ENCODE measurements at places on chromosomes 6 and 20.

DNA sequence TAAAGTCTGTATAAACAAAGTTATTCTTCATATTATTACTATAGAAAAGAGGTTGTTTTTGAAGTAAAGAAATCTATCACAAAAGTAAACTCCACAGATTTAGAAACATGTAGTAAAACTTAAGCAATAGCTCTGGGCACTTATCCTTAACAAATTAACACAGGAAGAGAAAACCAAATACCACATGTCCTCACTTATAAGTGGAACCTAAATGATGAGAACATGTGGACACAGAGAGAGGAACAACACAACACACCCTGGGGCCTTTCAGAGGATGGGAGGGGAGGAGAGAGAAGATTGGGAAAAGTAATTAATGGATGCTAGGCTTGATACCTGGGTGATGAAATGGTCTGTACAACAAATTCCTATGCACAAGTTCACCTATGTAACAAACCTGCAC, 57.2 kb downstream of the C6orf58 start:
- no peak for DNase-seq

DNA sequence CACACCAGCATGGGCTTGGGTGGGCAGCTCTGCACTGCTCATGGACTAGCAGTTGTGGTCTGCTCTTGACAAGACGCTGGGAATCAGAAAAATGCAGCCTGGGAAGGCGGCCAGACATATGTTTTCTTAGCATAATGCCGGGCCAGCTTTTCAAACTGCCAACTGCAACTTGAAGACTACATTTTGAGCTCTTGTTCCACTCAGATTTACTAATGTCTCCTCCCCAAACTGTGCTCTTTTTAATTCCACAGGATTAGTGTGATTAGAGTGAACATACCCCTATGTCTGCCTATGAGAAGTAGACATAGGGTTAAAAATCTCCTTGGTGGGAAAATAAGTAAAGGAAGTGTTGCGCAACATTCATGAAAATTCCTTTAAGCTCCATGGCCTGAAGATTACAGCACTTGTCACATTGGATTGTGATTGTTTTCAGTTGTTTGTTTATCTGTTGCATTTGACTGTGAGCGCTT, 5.3 kb upstream of the FNDC1 start:
- DNase-seq: no peak

DNA sequence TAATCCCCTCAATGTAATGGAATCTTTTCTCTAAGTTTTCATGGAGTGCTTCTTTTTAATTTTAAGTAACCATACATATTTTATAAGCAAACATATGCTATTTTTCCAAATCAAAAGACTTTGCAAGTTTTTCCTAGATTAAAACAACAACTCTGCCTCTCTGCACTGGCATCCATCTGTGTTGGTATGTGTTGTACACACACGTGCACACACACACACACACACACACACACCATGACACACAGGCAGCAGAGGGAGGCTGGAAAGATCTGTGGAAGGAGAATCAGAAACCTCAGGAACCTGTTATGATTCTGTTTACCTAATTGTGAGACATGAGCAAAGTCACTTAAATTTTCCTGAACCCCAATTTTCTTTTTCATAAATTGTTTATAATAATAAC, 295.0 kb upstream of the PRDM1 start:
- DNase-seq: no peak

- no peak for DNase-seq
Observed at GRCh38 chr6:144595266-144595665, 310.1 kb downstream of the UTRN start.

DNA sequence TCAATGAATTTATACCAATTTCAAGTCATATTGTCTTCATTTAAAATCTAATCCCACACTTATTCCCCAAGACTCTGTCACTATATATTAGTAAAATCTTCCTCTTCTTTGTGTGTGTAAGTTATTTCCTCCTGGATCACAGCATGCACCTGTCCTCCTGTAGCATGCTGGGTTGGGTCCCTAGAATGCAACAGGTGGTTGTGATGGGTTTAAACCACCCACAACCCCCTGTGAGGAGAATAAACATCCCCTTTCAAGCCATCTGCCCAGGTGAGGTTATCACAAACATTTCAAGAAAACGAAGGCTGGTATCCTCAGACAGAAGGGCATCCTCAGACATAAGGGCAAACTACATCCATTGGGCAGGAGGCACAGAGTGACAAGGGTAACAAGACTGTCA, 26.4 kb downstream of the DZANK1 start:
- no peak for DNase-seq

DNA sequence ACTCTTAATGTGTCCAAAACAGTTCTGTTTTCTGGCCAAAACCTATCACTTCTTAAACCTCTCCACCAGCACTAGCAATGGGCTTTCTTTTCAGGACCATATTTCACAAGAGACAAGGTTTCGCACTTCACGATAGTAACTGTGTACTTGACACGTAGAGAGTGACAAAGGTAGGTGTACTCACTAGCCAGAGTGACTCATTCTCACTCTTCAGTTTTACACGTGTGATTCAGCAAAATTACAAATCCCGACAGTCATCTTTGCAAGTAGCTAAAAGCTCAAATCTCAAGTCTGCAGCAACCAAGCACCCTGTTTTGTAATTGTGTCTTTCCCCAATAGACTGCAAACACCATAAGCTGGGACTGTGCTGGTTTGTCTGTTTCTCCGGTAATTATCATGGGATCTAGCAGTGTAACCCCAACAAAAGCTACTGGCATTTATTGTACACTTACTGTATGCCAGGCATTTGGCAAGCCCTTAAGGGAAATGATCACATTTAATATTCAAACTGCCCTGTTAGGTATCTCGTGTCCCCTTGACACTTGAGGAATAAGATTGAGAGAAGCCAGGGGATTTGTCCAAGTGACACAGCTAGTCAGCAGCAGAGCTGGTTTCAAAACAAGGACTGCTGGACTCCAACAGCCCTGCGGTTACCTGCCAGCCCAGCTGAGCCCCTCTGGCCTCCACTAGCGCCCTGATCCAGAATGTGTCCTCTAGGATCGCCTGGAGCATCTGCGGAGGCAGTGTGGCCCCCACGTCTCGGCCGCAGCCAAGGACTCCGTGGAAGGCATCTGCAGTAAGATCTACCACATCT, 9.9 kb downstream of the PCIF1 start:
- DNase-seq: no peak

DNA sequence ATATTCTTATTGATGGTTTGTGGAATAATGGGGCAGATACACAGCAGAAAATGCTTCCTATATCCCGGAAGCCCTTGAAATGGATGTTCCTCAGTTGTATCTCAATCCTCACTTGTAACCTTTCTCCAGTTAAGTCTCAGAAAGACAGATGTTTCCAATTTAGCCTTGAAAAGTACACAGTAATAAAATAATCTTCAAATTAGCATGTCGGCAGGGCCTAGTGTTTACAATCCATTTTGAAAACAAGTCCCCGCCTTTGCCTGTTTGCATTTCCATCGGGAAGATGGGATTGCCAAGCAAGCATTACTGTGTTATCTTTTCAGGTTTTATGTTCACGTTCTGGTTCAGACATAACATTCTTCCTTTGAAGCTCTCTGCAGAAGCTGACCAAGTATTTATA, 41.5 kb downstream of the SNRNP48 start:
- DNase-seq: no peak

DNA sequence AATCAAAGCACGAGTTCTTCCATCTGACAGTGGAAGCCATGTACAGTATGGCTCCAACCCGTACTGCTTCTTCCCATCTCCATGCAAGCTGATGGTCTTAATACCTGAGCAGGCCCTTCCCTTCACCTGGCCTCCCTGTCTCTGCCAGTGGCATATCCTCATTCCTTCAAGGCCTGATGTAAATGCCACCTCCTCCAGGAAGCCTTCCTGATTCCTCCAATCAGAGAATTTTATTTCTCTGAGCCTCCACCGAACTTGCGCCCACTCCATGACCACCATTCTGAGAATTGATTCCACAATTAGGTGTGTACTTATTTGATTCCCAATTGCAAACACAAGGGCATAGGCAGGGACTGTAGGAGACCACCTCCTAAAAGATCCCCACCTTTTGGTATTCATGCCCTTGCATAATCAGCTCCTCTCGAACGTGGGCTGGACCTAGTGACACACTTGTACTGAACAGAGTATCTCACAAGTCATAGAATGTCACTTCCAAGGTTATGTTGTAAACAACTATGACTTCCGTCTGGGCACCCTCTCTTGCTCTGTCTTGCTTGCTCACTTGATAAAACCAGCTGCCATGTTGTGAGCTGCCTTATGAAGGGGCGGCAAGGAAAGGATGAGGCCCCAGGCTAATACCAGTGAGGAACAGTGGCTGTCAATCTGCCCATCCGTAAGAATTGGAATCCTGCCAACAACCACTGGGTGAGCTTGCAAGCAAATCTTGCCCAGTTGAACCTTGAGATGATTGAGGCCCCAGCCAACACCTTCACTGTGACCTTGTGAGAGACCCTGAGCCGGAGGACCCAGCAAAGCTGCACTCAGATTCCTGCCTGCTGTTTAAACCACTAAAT, 38.8 kb downstream of the CPNE5 start:
- peak; percentile 71 for DNase-seq

GRCh38 chr6:84150705-84151104, 76.7 kb downstream of the CEP162 start:
- no peak for DNase-seq

GRCh38 chr6:124237911-124238310, 434.2 kb downstream of the NKAIN2 start:
- DNase-seq: no peak

DNA sequence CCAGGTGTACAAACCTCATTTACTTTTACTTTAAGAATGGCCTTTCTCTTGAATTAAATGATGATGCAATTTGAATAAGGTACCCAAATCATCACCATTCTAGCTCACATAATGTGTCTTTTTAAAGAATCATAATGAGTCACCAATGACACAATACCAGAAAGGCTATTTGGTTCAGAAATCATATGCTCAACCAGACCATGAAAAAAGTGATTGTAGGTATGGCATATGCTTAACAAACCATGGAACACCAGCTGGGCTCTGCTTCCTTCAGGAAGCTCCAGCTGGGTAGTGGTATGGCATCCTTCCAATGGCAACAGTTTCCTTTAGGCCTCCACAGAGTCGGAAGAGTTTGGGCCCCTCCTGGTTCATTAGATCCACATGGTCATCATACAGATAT, 128.2 kb downstream of the FRK start:
- no peak for DNase-seq

DNA sequence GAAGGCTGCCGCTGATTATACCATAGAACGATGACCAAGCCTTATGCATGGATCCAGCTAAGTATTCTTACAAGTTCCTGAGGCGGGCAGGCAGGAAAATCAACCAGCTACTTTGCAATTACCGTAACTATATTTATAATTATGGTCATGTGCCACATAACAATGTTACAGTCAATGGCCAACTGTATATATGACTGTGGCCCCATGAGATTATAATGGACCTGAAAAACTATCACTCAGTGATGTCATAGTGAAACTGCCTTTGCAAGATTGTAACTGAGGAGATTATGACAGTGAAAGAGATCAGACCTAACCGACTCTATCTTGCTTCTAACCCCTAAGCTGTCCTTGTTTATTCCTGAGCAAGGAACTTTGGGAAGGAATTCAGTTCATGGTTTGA, 33.1 kb upstream of the FAM135A start:
- no peak for DNase-seq

DNA sequence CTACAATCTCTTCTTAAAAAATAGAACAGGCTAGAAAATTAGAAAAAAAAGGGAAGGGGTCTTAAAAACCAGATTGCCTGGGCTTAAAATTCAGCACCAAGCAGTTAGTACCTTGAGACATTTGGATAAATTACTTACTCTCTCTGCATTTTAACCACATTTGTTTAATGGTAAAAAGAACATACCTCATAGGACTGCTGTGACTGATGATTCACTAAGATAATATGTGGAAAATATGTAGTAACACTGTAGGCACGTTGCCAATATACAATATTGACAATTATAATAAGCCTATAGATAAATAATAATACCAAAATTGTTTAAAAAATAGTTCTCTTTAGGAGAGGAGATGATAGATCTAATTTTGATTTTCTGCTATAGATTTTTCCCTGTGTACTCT, 750.4 kb downstream of the TENT5A start:
- no peak for DNase-seq

DNA sequence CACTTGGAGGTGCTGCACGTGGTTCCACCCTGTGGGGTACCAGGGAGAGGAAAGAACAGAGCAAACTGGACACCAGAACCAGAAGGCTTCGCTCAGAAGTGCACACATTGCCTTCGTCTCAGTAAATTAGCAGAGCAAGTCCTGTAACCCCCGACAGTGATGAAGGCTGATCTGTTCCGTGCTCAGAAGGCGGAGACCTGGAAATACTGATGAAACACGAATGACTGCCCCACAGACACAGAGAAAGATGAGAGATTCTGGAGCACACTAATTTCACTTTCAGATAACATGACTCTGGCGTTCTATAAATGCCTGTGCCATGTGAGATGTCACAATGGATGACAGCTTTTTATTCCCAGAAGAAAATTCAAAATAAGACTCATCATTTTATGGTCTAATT, 44.2 kb upstream of the CCR6 start:
- DNase-seq: no peak

DNA sequence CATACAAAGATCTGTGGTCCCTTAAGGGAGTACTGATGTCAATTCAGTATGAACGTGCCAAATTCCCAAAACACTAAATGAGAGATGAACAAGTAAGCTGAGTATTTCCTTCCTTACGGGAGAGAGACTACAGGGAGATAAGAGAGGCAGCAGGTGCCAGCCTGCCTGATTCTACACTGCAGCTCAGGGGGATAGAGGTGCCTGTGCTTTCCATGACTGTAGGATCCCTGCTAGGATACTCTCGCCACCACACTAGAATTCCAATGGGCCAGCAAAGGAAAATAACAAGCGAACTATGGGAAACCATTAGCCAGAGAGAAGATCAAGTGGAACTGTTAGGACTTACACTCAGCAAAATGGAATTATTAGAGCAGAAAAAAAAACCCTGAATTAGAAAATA, 198.5 kb upstream of the BTBD3 start:
- DNase-seq: peak; percentile 63

GRCh38 chr20:25865715-25866656, 169.3 kb upstream of the ZNF337 start:
- peak; percentile 91 for DNase-seq

DNA sequence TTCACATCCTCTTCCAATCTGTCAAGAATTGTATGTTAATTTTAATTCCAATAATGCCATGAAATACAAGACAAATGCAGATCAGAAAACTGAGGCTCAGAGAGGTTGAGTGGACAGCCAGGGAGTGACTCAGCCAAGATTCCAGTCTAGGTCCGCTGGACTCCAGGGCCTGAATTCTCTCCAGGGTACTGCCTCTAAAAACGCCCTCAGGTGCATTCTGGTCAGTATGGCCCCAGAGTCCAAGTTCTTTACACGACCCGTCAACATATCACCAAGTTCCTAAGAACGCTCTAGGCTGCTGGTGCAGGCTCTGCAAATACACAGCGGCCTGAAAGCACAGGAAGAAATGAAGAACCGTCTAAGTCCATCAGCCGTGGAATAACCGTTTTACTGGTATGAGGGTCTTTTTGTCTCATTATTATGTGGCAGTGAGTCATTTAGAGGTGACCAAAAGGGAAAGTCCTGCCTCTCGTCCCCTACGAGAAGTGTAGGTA, 709 bp upstream of the ASXL1 start:
- DNase-seq: no peak

- no peak for DNase-seq
Observed at GRCh38 chr20:47196091-47197081, 160.1 kb downstream of the ZMYND8 start.

- no peak for DNase-seq
Observed at GRCh38 chr6:37624121-37624520, 73.6 kb downstream of the MDGA1 start.

GRCh38 chr6:52724406-52725121, 38.7 kb downstream of the GSTA2 start:
- DNase-seq: no peak

GRCh38 chr6:118288355-118289124, 259.6 kb upstream of the PLN start:
- no peak for DNase-seq

- DNase-seq: no peak
Observed at GRCh38 chr6:79808921-79809320, 138.4 kb downstream of the ELOVL4 start.

Data from NCI-H2227 treated with DMSO at 0.1 percent for 48 hours (cell line).